ENCODE measurements at places on chromosomes 6 and 20.

- no peak overlapping the region for H3K27ac ChIP-seq
- DNase-seq: no peak
- peaks cover 23% of the 10 kb centered on the region for H3K27me3 ChIP-seq
- H3K4me1 ChIP-seq: peaks cover 7% of the 10 kb centered on the region
- H3K36me3 ChIP-seq: no peaks in the 10 kb centered on the region
Measured at GRCh38 chr20:63320041-63320511, 27.1 kb downstream of the COL20A1 start.

GRCh38 chr20:57913156-57913930 is 203.5 kb upstream of the PMEPA1 start:
- no peak overlapping the region for H3K4me3 ChIP-seq
- no peaks in the 10 kb centered on the region for H3K36me3 ChIP-seq
- H3K27me3 ChIP-seq: no peaks in the 10 kb centered on the region
- H3K27ac ChIP-seq: no peak overlapping the region

DNA sequence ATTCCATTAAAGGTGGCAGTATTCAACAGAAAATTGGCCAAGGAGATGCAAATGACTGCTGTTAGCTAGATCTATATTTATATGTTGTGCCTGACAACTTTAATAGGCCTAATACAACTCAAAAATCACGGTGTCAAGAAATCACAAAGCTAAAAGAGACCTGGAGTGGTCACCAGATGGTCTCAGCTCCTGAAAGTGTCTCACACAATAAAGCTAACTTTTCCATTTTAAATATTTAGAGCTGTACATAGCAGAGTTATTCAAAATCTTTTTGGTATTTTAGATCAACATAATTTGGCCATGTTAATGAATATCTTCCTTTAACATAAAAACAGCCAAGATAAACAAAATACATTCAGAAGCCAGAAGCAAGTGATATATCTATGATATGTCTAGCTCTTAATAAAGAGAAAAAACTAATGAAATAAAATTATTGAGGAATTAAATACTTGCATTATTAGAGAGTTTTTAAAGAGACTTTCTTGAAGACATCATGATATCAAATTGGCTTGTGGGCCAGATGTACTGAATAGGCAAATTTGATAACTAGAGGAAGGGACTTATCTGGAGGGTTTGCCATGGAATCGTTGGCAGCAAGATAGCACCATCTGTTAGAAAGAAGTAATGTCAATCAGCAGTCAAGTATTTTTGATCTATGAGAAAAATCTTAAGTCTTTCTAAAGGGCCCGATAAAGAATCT is 84.9 kb upstream of the SCAF8 start:
- no peaks in the 10 kb centered on the region for H3K36me3 ChIP-seq
- no peaks in the 10 kb centered on the region for H3K27me3 ChIP-seq
- H3K27ac ChIP-seq: no peak overlapping the region
- DNase-seq: no peak
- no peak overlapping the region for H3K4me3 ChIP-seq

GRCh38 chr20:9022376-9022775 is 46.5 kb upstream of the PLCB4 start:
- no peaks in the 10 kb centered on the region for H3K36me3 ChIP-seq
- H3K27me3 ChIP-seq: no peaks in the 10 kb centered on the region
- peak overlapping the region; percentile 61 for H3K4me3 ChIP-seq
- no peak for DNase-seq

- no peak overlapping the region for H3K27ac ChIP-seq
- no peak overlapping the region for H3K4me3 ChIP-seq
- no peaks in the 10 kb centered on the region for H3K27me3 ChIP-seq
- no peaks in the 10 kb centered on the region for H3K36me3 ChIP-seq
- H3K4me1 ChIP-seq: peaks cover 27% of the 10 kb centered on the region
Measured at GRCh38 chr6:15389765-15390723, 144.2 kb downstream of the JARID2 start.

DNA sequence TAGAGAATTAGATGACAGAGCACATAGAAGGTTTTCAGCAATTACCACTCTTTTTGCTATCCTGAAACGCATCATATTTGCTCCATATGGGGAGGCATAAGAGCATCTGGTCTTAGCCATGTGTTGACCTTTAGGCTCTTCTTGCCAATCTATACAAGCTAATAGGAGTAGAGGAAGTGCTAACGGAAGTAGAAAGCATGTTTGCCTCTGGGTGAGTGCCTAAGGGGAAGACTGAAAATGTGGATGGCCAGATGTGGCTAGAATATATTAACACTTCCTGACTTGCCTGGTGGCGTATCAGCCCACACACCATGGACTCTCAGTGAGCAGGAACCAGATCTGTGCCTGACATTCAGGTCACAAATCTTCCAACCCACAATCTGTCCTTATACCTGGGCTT is 136.3 kb downstream of the LRRC1 start:
- DNase-seq: no peak
- no peaks in the 10 kb centered on the region for H3K4me1 ChIP-seq
- H3K36me3 ChIP-seq: no peaks in the 10 kb centered on the region
- H3K4me3 ChIP-seq: no peak overlapping the region
- no peak overlapping the region for H3K27ac ChIP-seq

DNA sequence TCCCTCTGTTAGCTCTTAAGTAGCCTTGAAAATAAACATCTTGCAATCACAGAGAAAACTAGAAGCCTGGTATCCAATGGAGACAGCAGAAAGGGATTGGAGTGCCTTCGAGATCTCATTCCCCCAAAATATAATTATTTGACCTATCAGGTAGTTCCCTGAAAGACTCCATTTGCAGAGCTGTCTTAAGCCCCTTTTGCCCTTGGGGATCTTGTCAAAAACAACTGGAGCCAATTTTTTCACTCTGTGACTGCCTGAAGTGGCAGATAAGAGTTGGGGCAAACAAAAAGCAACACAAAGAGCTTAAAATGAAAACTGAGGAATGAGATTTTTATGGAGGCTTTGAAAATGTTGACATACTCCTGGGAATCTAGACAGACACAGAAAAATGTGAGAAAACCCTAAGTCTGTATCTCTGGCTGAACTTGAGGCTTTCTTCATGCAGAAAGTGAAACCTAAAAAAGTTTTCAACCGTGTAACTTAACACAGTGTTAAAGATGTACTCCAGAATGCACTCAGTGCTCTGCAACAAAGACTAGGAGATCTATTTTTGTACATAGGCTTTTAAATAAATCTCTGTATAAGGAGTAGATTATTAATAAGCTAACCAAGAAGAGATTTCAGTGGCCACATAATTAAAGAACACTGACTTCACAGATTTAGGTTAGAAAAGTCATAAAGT is 971.1 kb upstream of the MAN1A1 start:
- H3K27me3 ChIP-seq: no peaks in the 10 kb centered on the region
- H3K36me3 ChIP-seq: no peaks in the 10 kb centered on the region
- DNase-seq: no peak

GRCh38 chr6:47424436-47424836 is 53.2 kb upstream of the CD2AP start:
- no peak for DNase-seq
- no peak overlapping the region for H3K27ac ChIP-seq
- H3K27me3 ChIP-seq: no peaks in the 10 kb centered on the region
- no peaks in the 10 kb centered on the region for H3K4me1 ChIP-seq
- H3K4me3 ChIP-seq: no peak overlapping the region
- no peaks in the 10 kb centered on the region for H3K36me3 ChIP-seq

DNA sequence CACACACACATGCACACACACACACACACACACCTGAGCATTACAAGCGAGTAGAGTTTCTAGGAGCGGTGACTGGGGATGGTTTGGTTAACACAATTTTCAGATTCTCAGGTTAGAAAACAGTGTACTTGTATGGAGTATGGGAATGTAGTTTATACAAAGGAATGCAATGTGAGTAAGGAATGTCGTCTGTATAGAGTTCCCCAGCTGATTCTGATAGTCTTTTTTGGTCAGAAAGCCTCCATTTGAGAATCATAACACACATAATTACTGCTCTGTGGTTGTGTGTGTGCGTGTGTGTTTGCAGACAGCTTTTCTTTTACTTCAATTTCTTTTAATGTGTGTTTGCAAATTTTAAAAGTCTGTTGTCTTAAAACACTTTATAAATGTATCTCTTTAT is 93.2 kb downstream of the MYO6 start:
- DNase-seq: no peak
- no peak overlapping the region for H3K27ac ChIP-seq
- no peaks in the 10 kb centered on the region for H3K27me3 ChIP-seq
- H3K4me1 ChIP-seq: peaks cover 2% of the 10 kb centered on the region

DNA sequence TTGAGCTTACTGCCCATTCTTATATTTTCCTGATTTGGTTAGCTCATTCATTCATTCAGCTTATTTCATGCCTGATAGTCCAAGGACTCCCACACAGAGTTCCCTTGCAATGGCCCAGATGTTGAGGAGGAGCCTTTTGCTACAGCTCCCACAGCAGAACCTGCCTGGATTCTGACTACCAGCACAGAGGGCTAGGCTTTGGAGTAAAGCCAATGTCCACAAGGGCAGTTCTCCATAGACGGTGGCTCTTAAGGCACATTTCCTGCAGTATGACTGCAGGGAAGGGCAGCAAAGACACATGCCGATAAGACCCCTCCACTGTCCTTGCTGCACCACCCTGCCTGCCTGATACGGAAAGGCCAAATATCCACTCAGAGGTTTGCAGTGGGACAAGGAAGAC is 112.3 kb upstream of the SYNDIG1 start:
- H3K4me1 ChIP-seq: no peaks in the 10 kb centered on the region
- no peak overlapping the region for H3K27ac ChIP-seq
- no peak overlapping the region for H3K4me3 ChIP-seq
- H3K36me3 ChIP-seq: no peaks in the 10 kb centered on the region
- DNase-seq: no peak

GRCh38 chr20:17430125-17430950 is 100.8 kb downstream of the BFSP1 start:
- H3K4me3 ChIP-seq: no peak overlapping the region
- DNase-seq: no peak
- no peaks in the 10 kb centered on the region for H3K27me3 ChIP-seq
- no peaks in the 10 kb centered on the region for H3K4me1 ChIP-seq
- no peaks in the 10 kb centered on the region for H3K36me3 ChIP-seq
